ENCODE measurements at places on chromosomes 6 and 20.

- DNase-seq: no peak
These were observed 22.1 kb downstream of the DAAM2 start for GRCh38 chr6:39814236-39814635.

DNA sequence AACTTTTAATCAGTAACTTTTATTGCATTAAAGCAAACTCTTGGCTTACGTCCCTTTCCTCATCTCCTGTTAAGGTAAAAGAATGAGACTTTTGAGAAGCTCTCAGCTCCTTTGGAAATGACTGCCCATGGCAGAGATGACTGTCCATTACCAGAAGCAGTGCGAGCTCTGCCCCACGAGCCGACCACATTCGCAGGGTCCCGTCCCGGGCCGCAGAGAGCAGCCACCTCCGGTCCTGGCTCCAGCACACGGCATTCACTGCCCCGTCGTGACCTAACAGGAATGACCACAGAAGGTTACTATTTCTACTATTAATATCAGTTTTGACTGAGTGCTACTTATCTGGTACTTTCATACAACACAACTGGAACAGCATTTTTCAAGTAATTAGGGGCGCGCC, 63.4 kb downstream of the WDR27 start:
- DNase-seq: no peak

- no peak for DNase-seq
These were observed 244.4 kb downstream of the SLC24A3 start for GRCh38 chr20:19456595-19457395.

GRCh38 chr6:160378882-160379281, 30.7 kb downstream of the SLC22A3 start:
- DNase-seq: no peak

- DNase-seq: peak; percentile 66
These were observed at the start of gene MC3R for GRCh38 chr20:56247954-56248782. Gene MC3R (plus strand): TSS chr20:56248732. CDS start chr20:56248844, 112 bp downstream.

DNA sequence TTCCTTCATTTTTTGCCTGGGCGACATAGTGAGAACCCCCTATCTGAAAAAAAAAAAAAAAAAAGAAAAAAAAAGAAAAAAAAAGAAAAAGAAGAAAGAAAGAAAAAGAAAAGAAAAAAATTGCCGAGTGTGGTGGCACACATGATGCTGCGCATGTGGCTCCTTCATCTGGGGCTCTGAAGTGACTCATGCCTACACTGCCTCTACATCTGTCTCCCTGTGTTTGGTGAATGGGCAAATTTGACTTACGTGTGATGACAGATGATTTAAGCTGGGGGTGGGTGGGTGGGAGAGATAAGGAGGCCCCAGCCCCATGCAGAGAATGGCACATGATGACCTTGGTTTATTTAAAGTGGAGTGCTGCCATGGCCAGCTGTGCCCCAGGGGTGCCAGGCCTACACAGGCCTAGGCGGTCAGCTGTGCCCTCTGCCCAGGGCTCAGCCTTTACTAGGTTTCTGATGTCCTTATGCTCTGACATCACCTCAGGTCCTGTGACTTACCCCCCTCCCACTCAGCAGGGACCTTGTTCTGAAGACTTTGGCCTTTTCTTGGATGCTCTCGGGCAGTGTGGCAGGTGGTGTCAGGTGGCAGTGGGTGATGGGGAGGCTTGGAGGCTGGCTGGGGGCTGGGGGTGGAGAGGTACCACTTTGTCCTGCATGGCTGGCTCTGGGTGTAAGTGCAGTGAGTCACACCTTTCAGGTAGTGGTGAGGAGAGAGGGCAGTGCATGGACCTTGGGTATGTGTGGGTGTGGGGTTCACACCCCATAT, 41.1 kb downstream of the VEGFA start:
- no peak for DNase-seq

DNA sequence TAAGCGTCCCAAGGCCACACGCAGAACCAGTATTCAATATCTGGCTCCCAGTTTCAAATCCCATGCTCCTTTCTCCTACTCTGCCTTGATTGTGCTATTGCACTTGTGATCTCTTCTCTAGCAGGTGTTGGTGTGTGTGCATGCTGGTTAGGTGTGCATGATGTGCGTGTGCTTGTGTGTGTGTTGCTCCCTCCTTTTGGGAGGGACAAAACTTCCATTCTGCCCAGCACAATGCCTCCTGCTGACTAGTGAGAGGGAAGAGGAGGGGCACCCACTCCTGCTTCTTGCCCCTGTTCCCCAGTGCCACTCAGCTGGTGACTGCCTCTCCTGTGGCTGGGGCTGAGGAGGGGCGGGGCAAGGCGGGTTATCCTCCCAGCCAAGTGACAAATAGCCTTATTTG, 19.7 kb downstream of the CD40 start:
- no peak for DNase-seq

GRCh38 chr6:98833057-98833306, 1.4 kb upstream of the POU3F2 start:
- DNase-seq: no peak

DNA sequence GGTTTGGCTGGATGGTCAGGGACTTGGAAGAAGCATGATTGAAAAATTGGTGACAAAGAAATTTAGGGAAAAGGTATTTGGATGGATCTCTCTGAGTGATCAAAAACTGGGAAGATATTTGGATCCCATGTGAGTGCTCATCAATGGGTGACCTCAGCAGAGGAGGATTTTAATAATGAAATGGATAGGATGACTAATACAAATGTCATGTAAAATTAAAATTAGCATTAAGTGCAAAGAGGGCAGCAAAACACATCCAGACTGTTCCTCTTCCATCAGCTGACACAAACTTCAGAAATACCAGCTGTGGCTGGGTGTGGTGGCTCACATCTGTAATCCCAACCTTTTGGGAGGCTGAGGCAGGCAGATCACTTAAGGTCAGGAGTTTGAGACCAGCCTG, 151.7 kb downstream of the THBS2 start:
- no peak for DNase-seq

GRCh38 chr6:10633216-10633615, 61.2 kb downstream of the C6orf52 start:
- DNase-seq: no peak

DNA sequence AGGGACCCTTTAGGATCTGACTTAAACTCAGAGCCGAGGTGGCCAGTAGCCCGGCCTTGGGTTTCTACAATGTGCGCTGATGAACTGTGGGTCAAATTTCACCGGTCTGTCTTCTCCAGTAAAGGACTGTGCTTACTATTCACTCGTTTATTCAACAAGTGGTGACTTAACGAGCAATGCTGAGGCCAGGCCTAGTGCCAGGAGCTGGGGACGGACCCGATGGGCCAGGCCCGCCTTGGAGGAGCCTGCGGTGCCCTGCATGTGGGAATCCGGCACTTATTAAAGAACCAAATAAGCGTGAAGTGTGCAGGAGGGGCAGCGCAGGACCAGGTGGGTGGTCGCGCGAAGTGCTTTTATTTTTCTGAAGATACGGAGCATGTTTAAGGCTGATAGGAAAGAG, 24.0 kb downstream of the CTCFL start:
- DNase-seq: no peak

- DNase-seq: no peak
These were observed 5.0 kb upstream of the ADGRF1 start for GRCh38 chr6:47047097-47047478.

DNA sequence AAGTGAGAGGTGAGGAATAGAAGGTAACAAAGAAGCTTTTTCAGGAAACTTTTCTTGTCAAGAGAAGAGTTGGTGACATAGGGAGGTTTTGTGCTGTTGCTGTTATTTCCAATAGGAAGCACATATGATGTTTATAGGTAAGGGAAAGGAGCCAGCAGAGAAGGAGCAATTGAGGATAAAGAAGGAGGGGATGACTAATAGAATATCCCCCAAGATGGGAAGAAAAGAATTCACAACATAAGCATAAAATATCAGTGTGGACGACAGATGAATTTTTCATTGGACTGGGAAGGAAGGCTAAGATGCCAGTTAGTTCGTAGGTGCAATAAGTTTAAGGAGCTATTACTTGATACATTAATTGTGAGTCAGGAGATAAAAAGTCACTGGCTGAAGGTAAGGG, 8.5 kb upstream of the BEND6 start:
- no peak for DNase-seq

GRCh38 chr6:170145272-170145592, 145.6 kb downstream of the DLL1 start:
- DNase-seq: no peak

GRCh38 chr6:138161338-138162110, at the start of gene ARFGEF3:
Gene ARFGEF3 (plus strand): TSS chr6:138161939. CDS start chr6:138162087, 148 bp downstream.
- no peak for DNase-seq

DNA sequence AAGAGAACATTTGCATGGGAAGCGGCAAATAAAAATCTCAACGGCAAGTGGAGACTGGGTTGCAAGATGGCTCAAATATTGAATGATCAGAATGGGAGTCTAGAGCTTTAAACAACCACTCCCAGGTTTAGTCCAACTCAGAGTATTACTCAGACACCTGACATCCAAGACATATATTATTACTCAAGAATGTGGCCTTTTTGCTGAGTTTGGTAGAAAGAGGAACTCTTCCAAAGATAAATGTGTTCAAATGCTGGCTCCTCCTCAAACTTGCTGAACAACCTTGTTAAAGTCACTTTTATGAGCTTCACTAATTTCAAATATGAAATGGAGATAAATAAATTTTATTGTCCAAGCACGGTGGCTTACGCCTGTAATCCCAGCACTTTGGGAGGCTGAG, 77.8 kb downstream of the ESR1 start:
- no peak for DNase-seq

DNA sequence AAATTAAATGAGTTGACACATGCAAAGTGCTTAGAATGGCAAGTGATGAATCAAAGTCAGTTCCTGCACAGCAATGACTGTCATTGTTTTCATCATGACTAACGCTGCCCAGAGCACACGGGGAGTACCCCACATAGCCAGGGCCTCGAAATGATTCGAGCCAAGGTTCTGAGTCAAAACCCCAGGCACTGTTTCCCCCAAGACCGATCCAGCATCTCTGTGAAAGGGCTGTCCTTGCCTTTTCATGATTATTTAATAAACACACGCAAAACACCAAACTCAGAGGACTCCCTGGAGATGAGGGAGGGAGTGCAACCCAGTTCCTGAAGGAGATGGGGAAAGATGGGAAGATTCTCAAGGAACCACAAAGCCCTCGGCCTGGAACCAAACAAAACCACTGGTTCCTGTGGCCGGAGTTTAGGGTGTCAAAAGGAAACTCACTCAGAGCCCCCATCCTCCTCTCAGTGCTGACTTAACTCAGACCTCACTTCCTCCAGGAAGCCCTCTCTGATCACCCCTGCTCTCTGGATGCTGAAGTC, 3.8 kb downstream of the PREX1 start:
- no peak for DNase-seq

DNA sequence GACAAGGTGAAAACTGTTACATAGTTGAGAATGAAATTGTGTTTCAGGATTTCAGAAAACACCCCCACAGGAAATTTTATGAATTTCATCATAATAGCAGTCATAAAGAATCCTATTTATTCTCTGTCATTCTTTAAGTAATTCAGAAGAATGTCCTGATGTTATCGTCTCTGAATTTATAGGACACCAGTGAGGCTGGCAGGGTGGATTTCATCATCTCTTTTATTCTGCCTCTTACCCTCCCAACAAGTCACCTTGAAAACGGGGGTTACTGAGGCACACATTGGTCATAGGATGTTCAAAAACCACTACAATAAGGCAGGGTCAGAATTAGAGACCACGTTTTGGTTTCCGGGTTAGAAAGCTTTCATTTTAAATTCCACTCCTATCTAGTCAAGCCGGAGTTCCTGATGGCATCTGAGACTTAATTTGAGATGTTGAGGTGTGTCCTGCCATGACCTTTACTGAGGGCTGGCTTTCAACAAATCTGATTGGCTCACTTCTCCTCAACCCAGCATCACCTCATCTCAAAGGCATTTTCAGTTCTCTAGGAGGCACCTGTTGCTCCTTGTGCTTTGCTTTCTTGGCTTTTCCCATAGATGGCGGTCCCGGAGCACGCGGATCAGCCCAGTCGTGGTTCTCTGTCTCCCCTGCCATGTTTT, 230.6 kb upstream of the SUPT3H start:
- DNase-seq: no peak

DNA sequence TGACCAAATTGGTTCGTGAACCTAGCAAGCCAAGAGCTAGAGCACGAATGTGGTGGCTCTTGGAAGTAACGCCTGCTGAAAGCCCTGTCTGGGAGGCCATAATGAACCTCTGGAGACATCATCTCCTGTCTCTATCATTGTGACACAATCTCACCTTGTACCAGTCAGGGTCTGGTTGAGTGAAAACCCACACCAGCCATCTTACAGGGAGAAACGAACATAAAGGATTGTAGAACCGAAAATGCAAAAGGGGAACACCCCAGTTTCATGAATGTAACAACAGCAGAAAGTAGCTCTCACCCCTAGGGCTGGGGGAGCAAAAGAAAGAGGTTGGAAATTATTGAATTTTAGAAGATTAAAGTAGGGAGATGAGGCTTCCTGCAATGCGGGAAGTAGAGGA, 50.9 kb upstream of the TAB2 start:
- no peak for DNase-seq

DNA sequence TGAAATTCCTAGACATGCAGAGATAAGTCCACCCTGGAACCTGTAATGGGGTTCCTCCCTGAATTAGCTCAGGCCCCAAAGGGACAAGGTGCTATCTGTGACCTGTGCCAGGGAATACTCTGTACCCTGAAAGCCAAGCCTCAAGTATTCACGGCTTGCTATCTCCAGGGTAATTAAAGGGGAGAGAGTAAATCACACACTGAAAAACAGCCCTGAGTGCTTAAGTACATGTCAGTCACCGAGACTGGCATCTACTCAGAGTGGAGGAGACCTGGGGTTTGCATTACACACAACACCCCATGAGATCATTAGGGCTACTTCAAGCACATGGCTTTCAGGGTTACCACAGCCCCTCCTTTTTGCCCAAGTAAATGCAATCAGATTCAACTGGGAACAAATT, 188.1 kb downstream of the CD83 start:
- no peak for DNase-seq

- DNase-seq: no peak
These were observed 975 bp upstream of the PPT2 start for GRCh38 chr6:32152769-32153563.

GRCh38 chr6:21180155-21180554, 413.4 kb upstream of the SOX4 start:
- DNase-seq: no peak

DNA sequence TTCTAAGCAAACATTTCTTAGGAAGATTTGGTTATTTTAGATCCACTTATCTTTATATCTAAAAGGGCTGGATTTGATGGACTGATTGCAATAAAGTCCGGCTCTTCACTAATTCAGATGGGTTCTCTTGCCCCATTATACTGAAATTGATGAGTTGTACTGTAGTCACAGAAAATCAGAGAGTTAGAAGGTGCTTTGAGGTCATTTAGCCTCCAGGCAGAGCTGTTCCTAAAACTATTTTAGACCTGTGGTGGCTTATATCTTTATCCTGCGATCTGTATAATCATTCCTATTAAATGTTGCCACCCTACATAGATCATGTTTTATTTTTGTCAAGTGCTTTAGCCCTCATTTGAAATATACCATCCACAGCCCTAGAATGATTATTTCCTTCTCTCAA, 61.3 kb upstream of the ATXN1 start:
- no peak for DNase-seq

- DNase-seq: no peak
These were observed 535.8 kb downstream of the TENT5A start for GRCh38 chr6:81216668-81217067.
